ENCODE measurements at places on chromosomes 3 and 15. TPM values are rescaled to one million over a fixed set of nuclear protein-coding genes. Genes with fewer than 3 reads are reported as not detected.

- H3K27me3 ChIP-seq, result no peaks in the 10 kb centered on the region
- H3K27ac ChIP-seq, result no peak overlapping the region
- H3K4me3 ChIP-seq, result no peak overlapping the region
- no peaks in the 10 kb centered on the region for H3K36me3 ChIP-seq
Observed at GRCh38 chr3:32302601-32303398, 64.3 kb downstream of the CMTM8 start.

DNA sequence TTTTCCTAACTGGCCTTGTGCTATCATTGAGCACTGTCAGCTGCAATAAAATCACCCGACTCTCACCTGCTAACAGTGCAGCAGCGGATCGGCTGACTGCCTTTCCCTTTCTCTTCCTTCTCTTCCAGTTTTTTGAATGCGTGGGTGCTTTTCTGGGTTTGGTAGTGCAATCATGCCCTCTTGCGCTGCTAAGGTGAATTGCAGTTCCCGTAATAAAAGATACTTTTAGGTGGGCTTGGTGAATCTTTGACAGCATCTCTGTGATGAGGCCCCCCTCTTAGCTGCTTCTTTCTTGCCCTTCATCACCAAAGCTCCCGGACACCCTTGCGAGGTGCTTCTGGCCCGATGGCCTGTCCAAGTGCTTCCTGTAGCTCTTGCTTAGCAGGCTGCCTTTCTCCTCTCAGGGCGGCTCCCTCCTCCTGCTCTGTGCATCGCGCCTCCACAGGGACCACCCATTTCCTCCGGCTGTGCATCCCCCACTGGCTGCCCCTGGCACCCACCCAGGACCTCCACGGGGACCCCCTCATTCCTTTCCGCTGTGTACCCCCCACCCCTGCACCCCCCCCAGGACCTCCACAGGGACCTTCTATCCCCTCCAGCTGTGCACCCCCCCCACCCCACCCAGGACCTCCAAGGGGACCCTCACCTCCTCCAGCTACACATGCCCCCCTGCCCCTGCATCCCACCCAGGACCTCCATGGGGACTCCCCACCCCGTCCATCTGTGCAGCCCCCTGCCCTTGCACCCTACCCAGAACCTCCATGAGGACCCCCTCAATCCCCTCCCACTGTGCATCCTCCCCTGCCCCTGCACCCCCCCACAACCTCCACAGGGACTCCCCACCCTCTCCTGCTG, 50.8 kb upstream of the RPL32 start:
- no peaks in the 10 kb centered on the region for H3K36me3 ChIP-seq
- H3K4me1 ChIP-seq, result peaks cover 37% of the 10 kb centered on the region
- peak overlapping the region; percentile 30 for H3K4me3 ChIP-seq
- no peak for DNase-seq
- no peaks in the 10 kb centered on the region for H3K27me3 ChIP-seq
- H3K27ac ChIP-seq, result no peak overlapping the region

NAALADL2 gene
- 3.2 TPM for total RNA-seq

RFTN1 gene
- total RNA-seq, result 15.9 TPM

- H3K4me1 ChIP-seq, result no peaks in the 10 kb centered on the region
- no peaks in the 10 kb centered on the region for H3K36me3 ChIP-seq
- no peak overlapping the region for H3K27ac ChIP-seq
- no peak overlapping the region for H3K4me3 ChIP-seq
- DNase-seq, result no peak
Observed at GRCh38 chr3:55453886-55454496, 33.1 kb downstream of the WNT5A start.

LRRC2 gene
- 7.0 TPM for total RNA-seq

GOLGA6L7 gene
- total RNA-seq, result not detected

DNA sequence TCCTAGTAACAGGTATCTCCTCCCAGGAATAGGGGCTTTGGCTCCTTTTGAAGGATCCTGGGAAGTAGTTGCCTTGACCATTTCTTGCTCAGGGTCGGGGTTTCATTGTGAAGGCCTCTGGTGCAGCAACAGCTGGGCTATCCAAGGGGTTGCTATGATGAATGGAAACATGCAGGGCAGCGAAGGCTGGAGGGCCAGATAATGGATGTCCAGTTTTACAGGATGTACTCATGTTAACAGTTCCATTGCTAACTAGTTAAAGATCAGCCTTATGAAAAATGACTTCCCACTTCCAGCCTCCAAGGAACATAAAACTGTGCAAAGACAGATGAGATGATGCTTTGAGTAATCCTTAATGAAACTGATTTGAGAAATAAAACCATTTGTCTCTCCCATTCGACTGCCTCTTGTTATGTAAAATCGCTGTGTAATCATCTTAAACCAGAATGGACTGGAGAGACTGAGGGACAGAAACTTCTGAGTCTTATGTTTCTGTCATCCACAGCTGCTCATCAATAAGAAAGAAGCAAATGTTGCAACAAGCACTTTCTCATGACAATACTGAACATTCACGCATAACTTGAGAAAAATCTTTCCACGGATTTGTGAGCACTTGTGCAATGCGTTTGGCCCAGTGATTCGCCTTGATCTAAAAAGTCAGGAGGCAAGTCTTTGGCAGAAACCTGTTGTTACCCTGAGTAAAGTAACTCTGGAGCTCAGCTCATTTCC, 473.5 kb upstream of the RGMA start:
- no peak overlapping the region for H3K27ac ChIP-seq
- no peaks in the 10 kb centered on the region for H3K4me1 ChIP-seq
- no peaks in the 10 kb centered on the region for H3K36me3 ChIP-seq
- H3K4me3 ChIP-seq, result no peak overlapping the region
- no peak for DNase-seq

DNA sequence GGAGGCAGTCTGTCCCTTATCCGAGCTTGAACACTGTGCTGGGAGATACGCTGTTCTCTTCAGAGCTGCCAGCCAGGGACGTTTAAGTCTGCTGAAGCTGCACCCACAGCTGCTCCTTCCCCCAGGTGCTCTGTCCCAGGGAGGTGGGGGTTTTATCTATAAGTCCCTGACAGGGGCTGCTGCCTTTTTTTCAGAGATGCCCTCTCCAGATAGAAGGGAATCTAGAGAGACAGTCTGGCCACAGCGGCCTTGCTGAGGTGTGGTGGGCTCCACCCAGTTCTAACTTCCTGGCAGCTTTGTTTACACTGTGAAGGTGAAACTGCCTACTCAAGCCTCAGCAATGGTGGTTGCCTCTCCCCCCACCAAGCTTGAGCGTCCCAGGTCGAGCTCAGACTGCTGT, 319.9 kb upstream of the GRM7 start:
- H3K4me3 ChIP-seq, result no peak overlapping the region
- no peak overlapping the region for H3K27ac ChIP-seq
- H3K4me1 ChIP-seq, result no peaks in the 10 kb centered on the region

DNA sequence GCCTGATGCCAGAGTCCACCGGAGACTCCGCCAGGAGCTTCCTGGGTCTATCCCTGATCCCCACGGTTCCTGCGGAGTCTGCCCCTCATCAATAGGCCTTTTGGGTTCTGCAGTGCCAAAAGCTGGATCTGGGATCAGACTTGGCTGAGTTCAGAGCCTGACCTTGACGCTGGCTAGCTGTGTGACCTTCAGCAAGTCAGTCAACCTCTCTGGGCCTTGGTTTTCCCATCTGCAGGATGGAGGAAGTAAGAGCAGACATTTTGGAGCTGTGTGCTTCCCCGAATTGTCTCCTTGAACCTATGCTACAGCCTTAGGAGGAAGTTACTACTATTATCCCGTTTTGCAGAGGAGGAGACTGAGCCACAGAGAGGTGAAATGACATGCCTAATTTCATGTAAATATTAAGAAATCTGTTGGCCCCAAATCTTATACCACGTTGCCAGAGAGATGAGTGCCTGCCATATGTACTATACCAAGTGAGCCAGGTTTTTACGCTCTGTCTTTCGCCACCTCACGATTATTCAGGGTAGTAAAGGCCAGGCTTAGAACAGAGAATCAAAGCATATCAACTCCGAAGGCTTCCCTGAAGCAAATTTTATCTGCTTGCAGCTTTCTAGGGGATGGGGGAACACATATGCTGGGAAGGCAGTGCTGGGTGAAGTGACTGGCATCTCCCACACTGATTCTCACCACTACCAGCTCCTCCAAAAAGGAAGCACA, 112.5 kb downstream of the SRGAP3 start:
- DNase-seq, result no peak
- no peak overlapping the region for H3K4me3 ChIP-seq
- no peaks in the 10 kb centered on the region for H3K36me3 ChIP-seq
- H3K27me3 ChIP-seq, result no peaks in the 10 kb centered on the region
- no peak overlapping the region for H3K27ac ChIP-seq

SNRPN gene
- 381 TPM for total RNA-seq

DNA sequence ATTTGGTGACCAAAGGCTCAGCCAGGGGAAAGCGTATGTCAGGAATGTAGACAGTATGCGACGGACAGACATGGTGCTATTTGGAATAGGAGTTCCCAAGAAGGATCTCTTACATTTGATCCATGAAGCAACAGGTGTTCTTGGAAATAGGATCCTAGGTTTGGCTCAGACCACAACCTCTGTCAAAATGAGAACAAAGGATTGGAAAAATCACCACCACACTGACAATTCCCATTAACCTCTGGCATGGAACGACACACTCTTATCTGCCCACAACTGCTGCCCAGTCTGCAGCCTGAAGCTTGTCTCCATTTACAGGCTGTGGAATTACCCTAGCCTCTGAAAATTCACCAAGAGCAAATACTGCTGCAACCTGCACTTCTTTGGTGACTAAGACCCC, 33.6 kb upstream of the LRRN1 start:
- DNase-seq, result no peak
- no peak overlapping the region for H3K27ac ChIP-seq
- H3K36me3 ChIP-seq, result no peaks in the 10 kb centered on the region
- no peaks in the 10 kb centered on the region for H3K4me1 ChIP-seq
- H3K27me3 ChIP-seq, result no peaks in the 10 kb centered on the region

GRCh38 chr3:132009241-132009640, 25.6 kb downstream of the CPNE4 start:
- no peak for DNase-seq
- no peaks in the 10 kb centered on the region for H3K4me1 ChIP-seq
- H3K27me3 ChIP-seq, result no peaks in the 10 kb centered on the region
- H3K27ac ChIP-seq, result no peak overlapping the region

- no peak overlapping the region for H3K4me3 ChIP-seq
- no peaks in the 10 kb centered on the region for H3K36me3 ChIP-seq
- DNase-seq, result no peak
- H3K4me1 ChIP-seq, result no peaks in the 10 kb centered on the region
Observed at GRCh38 chr3:126316501-126316939, 40.7 kb downstream of the KLF15 start.

PIF1 gene
- 0.56 TPM for total RNA-seq

DNA sequence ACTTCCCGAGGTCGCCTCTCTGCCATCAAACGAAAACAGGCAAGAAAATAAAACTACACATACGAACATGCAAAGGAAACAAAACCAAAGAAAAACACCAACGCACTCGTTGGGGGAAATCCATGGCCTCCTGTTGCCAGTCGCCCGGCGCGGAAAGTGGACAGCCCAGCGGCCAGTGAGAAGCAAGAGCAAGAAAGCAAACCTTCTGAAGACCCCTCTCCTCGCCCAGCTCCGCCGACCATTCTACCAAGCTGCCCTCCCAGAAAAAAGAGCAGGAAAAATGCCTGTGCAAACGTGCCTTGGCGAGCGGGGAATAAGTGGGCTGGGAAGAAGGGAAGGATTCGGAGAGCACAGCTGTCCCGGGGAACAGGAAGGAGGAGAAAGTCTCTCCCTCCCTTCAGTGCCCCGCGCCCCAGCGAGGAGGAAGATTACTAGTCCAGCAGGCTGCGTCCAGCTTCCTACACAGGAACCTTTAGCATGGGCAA, 802 bp upstream of the NECTIN3 start:
- H3K27ac ChIP-seq, result peak overlapping the region; percentile 91
- no peaks in the 10 kb centered on the region for H3K4me1 ChIP-seq
- no peaks in the 10 kb centered on the region for H3K36me3 ChIP-seq
- H3K27me3 ChIP-seq, result no peaks in the 10 kb centered on the region

MST1R gene
- 1.2 TPM for total RNA-seq

GRCh38 chr15:88835646-88836045, 32.4 kb downstream of the ACAN start:
- DNase-seq, result no peak
- no peaks in the 10 kb centered on the region for H3K36me3 ChIP-seq
- H3K4me3 ChIP-seq, result no peak overlapping the region
- H3K4me1 ChIP-seq, result no peaks in the 10 kb centered on the region
- H3K27ac ChIP-seq, result no peak overlapping the region
- no peaks in the 10 kb centered on the region for H3K27me3 ChIP-seq

PTH1R gene
- total RNA-seq, result 7.2 TPM

DNA sequence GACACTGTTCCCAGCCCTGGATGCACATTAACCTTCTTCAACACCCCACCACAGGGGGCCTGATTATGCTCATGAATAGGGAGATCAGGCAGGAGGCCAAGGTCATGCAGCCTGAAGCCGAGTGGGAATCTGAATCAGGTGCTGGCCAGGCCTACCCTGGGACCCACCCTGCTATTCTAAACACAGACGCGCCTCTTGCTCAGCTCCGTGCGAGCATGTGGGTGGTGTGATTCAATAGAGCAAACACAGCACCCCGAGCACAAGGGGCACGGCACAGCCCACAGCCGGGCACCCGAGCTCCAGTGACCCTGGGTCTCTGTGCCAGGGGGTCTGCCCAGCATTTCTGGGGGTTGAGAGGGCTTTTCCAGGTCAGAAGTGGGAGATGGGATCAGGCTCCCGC, 24.6 kb upstream of the GRIP2 start:
- no peaks in the 10 kb centered on the region for H3K36me3 ChIP-seq
- no peaks in the 10 kb centered on the region for H3K27me3 ChIP-seq
- H3K4me3 ChIP-seq, result no peak overlapping the region
- no peak for DNase-seq
- no peaks in the 10 kb centered on the region for H3K4me1 ChIP-seq

- DNase-seq, result no peak
- H3K27ac ChIP-seq, result no peak overlapping the region
- H3K4me3 ChIP-seq, result no peak overlapping the region
- no peaks in the 10 kb centered on the region for H3K27me3 ChIP-seq
Observed at GRCh38 chr3:107345822-107346405, 31.3 kb upstream of the CCDC54 start.

CADPS gene
- 48.2 TPM for total RNA-seq

Measured in right atrium auricular region (tissue), 2 donors.